ENCODE measurements at places on chromosomes 13 and 19. TPM values are rescaled to one million over a fixed set of nuclear protein-coding genes. Genes with fewer than 3 reads are reported as not detected.

Gene CLEC17A
- not detected for total RNA-seq

Gene LILRA1
- not detected for total RNA-seq

DNA sequence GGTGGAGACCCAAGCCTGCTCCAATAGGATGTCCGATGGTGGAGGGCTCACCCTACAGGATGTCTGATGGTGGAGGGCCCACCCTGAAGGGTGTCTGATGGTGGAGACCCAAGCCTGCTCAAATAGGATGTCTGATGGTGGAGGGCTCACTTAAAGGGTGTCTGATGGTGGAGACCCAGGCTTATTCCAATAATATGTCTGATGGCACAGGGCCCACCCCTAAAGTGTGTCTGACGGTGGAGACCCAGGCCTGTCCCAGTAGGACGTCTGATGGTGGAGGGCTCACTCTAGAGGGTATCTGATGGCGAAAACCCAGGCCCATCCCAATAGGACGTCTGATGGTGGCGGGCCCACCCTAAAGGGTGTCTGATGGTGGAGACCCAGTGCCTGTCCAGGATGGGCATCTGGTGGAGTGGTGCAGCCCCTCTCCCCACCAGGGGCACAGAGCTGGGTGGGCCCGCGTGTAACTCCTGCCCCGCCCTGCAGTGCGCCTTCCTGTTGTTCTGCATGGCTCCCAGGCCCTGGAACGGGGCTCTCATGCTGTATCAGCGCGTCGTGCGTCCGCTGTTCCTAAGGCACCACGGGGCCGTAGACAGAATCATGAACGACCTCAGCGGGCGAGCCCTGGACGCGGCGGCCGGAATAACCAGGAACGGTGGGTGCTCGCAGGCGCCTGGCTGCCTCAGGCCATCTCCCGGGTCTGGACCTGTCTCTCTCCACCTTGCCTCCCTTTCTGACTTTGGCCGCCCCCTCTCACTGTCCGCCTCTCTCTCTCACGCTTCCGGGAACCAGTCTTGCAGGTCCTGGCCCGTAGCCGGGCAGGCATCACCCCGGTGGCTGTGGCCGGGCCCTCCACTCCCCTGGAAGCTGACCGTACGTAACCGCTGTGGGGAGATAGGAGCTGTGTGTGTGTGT is 5.1 kb downstream of the REEP6 start:
- no peak for DNase-seq

Gene SIGLEC10
- not detected for total RNA-seq

All from H7 (cell line).